ENCODE measurements at places on chromosomes 2 and 18. TPM values are rescaled to one million over a fixed set of nuclear protein-coding genes. Genes with fewer than 3 reads are reported as not detected.

DNA sequence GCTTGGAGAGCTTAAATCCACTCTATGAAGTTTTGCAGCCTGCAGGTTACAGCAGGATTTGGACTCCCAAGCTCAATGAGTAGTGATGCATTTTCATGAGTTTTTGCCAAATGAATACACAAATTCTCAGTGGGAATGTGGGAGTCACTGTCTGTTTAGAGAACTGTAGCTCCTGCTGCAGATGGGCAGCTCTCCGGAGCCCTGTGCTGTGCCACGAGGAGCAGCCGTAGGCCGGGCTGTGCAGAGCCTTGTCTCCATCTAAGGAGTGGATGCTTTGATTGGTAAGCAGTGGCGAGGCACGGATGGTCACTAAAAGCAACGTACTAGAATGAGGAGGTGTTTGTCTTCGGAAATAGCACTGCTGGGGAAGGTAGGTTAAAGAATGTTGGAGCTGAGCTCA lies 96.0 kb upstream of the NFATC1 start:
- no peak for DNase-seq

- no peak for DNase-seq
Measured at GRCh38 chr2:168149986-168150385, 97.4 kb downstream of the STK39 start.

GRCh38 chr2:31515586-31515985 lies 65.2 kb downstream of the SRD5A2 start:
- DNase-seq: no peak

Gene TCF23
- total RNA-seq: 1.7 TPM
